GM23248 (cell line): ENCODE measurements at places on chromosomes 5 and 9.
A peak's percentile ranks its signal among the peaks of the same experiment; 100 is the strongest.

DNA sequence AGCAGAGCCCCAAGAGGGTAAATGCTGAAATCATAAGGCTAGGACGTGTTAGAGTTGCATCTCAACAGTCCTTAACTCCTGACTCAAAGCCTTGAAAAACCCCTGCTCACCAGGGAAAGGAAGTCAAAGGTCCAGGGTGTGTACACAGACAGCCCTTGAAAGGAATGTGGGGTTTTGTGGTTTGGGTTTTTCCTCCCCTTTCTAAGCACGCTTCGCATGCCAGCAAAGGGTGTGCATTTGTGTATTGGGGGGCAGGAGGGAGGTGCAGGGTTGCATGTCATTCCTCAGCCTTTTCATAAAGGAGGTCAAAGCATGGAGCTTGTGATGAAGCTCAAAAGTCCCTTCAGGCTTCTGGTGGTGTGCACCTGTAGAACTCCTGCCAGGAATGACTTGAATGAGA lies 17.3 kb upstream of the XPA start:
- H3K4me1 ChIP-seq = peaks cover 18% of the 10 kb centered on the region
- peak; percentile 75 for DNase-seq
- no peak overlapping the region for H3K4me3 ChIP-seq
- H3K27ac ChIP-seq = peak overlapping the region; percentile 44
- H3K27me3 ChIP-seq = no peaks in the 10 kb centered on the region

DNA sequence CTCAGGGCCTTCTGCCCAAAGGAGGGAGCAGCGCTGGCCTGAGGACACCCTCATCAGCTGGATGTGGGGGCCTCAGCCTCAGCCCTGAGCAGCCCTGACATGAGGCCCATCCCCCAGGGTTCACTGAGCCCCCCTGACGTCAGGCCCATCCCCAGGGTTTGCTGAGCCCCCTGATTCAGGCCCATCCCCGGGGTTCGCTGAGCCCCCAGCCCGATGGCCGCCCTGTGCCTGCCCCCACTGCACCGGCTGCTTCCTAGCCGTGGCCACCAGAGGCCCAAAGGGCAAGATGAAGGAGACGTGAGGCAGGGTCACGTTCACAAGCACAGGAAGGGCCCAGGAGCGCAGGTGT lies 19.5 kb upstream of the NSMF start:
- no peaks in the 10 kb centered on the region for H3K36me3 ChIP-seq
- no peaks in the 10 kb centered on the region for H3K4me1 ChIP-seq
- no peak overlapping the region for H3K27ac ChIP-seq

DNA sequence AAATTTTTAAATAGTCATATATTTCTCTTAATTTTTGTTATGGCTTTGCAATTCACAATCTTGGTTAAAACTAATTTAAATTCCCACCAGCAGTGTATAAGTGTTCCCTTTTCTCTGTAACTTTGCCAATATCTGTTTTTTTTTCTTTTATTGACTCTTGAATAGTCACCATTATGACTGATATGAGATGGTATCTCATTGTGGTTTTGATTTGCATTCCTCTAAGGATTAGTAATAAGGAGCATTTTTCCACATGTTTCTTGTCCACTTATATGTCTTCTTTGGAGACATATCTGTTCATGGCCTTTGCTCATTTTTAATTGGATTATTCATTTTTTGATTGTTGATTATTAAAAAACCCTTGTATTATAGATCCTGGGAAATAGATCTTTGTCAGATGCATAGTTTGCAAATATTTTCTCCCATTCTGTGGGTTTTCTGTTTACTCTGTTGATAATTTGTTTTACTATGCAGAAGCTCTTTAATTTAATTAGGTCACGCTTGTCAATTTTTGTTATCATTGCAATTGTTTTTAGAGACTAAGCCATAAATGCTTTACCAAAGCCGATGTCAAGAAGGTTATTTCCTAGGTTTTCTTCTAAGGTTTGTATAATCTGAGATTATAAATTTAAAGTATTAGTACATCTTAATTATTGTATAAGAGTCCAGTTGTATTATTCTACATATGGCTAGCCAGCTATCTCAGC lies 610.9 kb downstream of the CHSY3 start:
- H3K27me3 ChIP-seq = no peaks in the 10 kb centered on the region
- peak; percentile 30 for DNase-seq
- H3K27ac ChIP-seq = no peak overlapping the region
- H3K4me3 ChIP-seq = no peak overlapping the region
- no peaks in the 10 kb centered on the region for H3K36me3 ChIP-seq

GRCh38 chr5:55597014-55597981 lies 62.5 kb upstream of the PLPP1 start:
- no peaks in the 10 kb centered on the region for H3K27me3 ChIP-seq
- no peak overlapping the region for H3K4me3 ChIP-seq
- no peaks in the 10 kb centered on the region for H3K36me3 ChIP-seq
- DNase-seq = peak; percentile 94
- peaks cover 48% of the 10 kb centered on the region for H3K4me1 ChIP-seq

GRCh38 chr9:131119600-131119999 lies 5.8 kb upstream of the NUP214 start:
- no peak for DNase-seq
- H3K4me3 ChIP-seq = no peak overlapping the region
- no peaks in the 10 kb centered on the region for H3K36me3 ChIP-seq
- H3K4me1 ChIP-seq = peaks cover 3% of the 10 kb centered on the region; the same call in 1 of the 2 replicates
- H3K27ac ChIP-seq = no peak overlapping the region
- H3K27me3 ChIP-seq = no peaks in the 10 kb centered on the region; the same call in 1 of the 2 replicates

DNA sequence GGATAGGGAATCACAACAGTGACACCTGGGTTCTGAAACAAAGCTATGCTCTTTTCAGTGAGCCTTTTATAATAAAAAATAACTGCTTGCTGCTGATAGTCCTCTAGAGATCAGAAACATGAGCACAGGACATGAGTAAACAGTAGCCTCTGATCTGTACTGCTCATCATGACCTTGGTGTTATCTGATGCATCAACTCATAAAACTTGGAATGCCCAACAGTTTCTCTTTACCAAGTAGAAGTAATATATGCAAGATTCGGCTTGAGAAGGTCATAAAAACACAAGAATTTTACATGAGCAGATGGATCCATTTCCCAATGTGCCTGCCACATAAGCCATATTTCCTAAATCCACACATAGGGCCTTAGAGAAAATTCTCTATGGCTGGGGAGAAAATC lies 318.3 kb upstream of the GRAMD2B start:
- DNase-seq = no peak
- no peaks in the 10 kb centered on the region for H3K4me1 ChIP-seq
- H3K27me3 ChIP-seq = no peaks in the 10 kb centered on the region
- no peak overlapping the region for H3K4me3 ChIP-seq
- H3K27ac ChIP-seq = no peak overlapping the region

- DNase-seq = peak; percentile 10
- H3K4me1 ChIP-seq = peaks cover 37% of the 10 kb centered on the region
- H3K4me3 ChIP-seq = no peak overlapping the region
- H3K27me3 ChIP-seq = no peaks in the 10 kb centered on the region
- H3K27ac ChIP-seq = 0 out of 2 replicates have a peak overlapping the region, but pooled peaks have one; percentile 2
- H3K36me3 ChIP-seq = no peaks in the 10 kb centered on the region
Observed at GRCh38 chr5:127013407-127013806, 17.0 kb downstream of the MARCHF3 start.
